Karpas-422 (cell line): ENCODE measurements at places on chromosomes 2 and 18. TPM values are rescaled to one million over a fixed set of nuclear protein-coding genes. Genes with fewer than 3 reads are reported as not detected.

CAB39 gene
- 45.5 and 89.3 TPM in 2 replicates for total RNA-seq

KRTCAP3 gene
- total RNA-seq: 0.61 TPM in 1 of 2 replicates, not detected in the other

GRCh38 chr2:70515938-70516337 lies 37.7 kb downstream of the TGFA start:
- peak; percentile 54 for DNase-seq

- peak; percentile 83 for DNase-seq
Observed at GRCh38 chr18:76495006-76495370, at the start of gene ZNF516. Gene ZNF516 (minus strand): TSS chr18:76495242. CDS start chr18:76443054, 52,188 bp downstream.

GRCh38 chr18:75977081-75977480 lies 518.0 kb downstream of the ZNF516 start:
- DNase-seq: no peak

- no peak for DNase-seq
Observed at GRCh38 chr2:32427672-32428610, 71.1 kb downstream of the BIRC6 start.
